Central memory CD4-positive, alpha-beta T cell (primary cell): ENCODE measurements at places on chromosomes 7 and 10.

- DNase-seq = no peak
These were observed 223.5 kb downstream of the CCDC3 start for GRCh38 chr10:12777840-12778585.

- peak; percentile 66 for DNase-seq
These were observed 273.7 kb upstream of the KLF14 start for GRCh38 chr7:131007439-131008330.

- no peak for DNase-seq
These were observed 214.2 kb upstream of the ADO start for GRCh38 chr10:62590306-62590705.

GRCh38 chr7:25580141-25580540 lies 351.9 kb upstream of the NPVF start:
- DNase-seq = no peak

DNA sequence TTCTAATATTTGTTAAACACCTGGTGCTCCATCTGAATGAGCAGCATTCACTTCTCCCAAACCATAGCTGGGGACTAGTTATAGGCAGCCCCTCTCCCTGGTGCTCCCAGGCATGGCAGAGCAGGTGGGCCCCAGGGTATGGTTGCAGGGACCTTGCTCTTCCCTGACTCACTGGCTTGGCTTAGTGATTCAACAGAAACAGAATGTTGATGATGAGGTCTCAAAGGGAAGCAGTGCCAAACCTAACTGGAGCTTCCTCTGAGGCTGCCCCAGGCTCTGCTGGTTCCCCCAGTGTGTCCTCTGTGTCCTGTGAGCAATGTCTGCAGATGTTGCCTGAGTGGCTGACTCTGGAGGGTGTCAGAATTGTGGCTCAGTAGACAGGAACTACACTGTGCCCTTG lies 3.7 kb downstream of the GPR26 start:
- DNase-seq = no peak

- no peak for DNase-seq
These were observed 355.3 kb downstream of the ARL4A start for GRCh38 chr7:13042605-13043236.

DNA sequence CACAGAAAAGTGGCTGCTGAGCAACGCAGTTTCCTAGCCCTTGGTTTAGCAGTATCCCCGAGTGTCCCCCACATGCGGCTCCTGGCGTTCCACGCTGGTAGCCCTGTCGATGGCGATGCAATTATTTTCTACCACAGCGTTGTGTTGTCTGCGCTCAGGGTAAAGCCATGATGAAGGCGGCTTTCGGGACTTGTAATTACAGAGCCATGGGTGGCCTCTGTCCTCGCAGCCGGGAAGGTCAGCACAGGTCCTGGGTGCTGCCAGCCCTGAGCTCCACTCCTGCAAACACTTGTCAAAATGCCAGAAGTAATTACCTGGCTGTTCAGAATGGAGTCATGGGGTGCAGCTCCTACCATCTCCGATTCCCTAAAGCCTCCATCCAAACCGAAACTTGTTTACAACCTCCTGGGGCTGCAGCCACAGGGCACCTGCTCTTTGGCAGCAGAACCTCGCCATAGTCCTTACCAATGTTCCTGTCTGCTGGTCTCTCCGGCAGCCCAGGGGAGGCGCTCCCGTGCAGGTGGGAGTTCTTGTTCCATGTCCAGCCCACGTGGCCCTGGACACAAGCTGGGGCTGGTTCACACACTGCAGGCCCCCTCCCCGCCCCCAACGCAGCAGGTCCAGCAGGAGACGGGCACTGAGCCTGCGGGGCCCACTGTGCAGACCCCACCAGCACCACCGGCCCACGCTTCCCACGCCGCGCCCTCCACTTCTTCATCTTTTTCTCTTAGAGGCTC lies 512.6 kb downstream of the PTPRN2 start:
- DNase-seq = no peak

GRCh38 chr10:89644967-89645741 lies at the start of gene PANK1:
Gene PANK1, minus strand, starts transcription at chr10:89645242. Its CDS starts 351 bp downstream, at chr10:89644891.
- peak; percentile 68 for DNase-seq

DNA sequence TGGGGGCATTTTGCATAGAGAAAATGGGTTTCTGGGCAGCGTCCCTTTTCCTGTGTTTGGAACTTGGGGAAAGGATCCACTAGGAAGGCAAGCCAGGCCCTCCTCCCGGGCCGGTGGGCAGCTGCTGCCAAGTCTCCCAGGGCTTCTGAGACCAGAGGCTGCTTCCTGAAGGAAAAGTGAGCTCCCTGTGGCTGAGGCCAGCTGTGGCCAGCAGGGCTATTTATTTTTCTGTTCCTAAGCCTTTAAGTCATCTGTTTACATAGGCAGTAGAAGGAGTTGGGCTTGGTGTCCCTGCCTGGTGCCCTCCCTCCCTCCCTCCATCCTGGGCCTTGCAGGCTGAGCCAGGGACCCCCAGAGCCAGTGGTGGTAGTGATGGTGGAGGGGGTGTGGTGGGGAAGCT lies 70.5 kb upstream of the COL13A1 start:
- no peak for DNase-seq

- DNase-seq = no peak
These were observed 27.7 kb downstream of the RNF32 start for GRCh38 chr7:156668130-156668741.

GRCh38 chr10:15640536-15641085 lies 79.1 kb downstream of the ITGA8 start:
- DNase-seq = no peak

DNA sequence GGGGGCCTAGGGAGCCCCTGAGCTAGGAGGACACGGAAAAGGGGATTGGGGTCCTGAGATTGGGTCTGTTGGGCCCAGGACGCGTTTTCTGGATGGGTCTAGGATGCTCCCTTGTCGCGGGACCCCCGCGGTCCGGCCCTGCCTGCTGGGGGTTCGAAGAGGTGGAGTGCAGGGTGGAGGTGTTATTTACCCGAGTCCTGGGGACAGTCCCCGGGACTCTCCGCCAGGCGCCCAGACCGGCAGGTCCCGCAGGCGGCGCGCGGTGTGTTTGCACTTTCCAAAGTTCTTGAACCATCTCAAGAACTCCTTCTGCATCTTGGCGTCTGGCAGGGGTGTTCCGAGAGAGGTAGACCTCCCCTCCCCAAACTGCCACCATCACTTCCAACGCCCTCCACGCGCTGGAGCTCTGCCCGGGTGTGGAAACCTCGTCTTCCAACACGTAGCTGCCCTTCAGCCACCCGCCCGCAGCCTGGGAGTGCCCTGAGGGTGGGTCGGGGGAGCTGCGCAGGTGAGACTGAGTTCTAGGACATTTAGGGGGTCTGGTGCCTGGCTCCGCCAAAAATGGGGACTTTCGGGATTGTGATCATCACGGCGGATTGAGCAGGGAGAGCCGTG lies 569 bp downstream of the CAV1 start:
- DNase-seq = peak; percentile 5

- no peak for DNase-seq
These were observed 38.9 kb downstream of the SH3PXD2A start for GRCh38 chr10:103816431-103816830.

DNA sequence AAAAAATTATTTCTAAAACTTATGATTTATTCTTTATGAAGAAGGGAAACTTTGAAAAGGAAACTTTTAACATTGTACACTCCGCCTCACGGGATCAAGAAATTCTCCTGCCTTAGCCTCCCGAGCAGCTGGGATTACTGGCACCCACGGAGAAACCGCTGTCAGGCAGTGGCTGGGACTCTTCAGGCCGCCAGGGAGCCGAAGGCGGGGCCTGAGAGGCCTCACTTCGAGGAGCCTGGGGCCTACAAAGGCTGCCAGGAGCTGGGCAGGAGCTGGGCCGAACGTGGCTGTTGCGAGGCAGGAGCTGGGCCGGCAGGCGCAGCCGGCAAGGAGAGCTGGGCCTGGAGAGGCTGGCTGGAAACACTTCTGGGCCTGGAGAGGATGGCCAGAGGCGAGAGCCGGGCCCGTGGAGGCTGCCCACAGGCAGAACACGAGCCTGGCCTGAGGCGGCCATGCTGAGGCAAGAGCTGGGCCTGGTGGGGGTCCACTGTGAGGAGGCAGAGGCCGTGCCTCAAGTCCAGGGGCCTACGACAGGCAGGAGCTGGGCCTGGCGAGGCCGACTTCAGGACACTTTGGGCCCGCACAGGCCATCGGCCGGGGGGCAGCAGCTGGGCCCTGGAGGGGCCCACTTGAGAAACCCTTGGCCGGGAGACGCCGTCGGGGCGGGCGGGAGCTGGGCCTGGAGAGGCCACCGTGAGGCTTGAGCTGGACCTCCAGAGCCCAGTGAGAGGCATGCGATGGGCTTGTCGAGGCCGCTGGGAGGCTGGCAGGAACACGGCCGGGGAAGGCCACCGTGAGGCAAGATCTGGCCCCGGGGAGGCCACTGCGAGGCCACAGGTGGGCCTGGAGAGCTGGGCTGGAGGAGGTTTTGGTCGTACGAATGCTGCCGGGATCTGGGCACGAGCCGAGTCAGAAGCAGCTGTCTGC lies 23.7 kb downstream of the MDH2 start:
- no peak for DNase-seq

DNA sequence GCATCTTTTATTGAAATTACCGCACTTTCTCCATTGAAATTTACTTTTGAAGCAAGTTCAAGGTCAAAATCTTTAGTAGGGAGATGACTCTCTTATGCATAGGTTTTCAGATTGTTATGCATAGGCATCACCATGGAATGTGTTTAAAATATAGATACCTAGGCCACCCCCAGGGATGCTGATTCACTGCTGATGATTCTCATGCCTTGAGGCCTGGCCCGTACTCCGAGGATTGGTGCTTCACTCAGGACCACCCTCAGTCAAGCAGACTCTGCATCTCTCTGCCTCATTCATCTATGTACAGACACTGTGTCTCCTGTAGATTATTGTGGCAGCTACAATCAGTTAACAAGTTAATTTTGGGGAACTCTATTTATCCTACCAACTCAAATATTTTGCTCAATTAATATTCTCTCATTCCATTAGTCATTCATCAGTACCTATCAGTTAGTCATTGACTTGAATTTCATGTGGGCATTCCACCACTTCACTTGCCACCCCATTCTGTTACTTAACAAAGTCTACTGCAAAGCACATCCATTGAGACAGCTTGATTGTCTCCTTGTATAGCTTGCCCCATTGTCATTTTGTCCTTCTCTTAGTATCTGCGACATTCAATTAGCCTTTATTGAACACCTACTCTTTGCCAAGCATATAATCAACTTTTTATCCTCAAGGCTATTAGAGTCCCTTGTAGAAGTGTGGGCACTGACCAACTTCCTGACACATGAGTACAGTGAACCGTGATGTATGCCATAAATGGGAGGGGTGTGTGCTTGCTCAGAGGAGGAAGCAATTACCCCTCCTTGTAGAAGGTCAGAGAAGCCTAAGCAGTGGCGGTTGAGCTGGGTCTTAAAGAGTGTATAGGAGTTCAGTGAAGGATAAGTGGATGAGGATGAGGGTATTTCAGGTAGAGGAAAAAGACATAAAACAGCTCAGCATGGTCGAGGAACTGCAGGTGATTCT lies 255.6 kb upstream of the BMPER start:
- no peak for DNase-seq
